ENCODE measurements at places on chromosomes 7 and 10.

DNA sequence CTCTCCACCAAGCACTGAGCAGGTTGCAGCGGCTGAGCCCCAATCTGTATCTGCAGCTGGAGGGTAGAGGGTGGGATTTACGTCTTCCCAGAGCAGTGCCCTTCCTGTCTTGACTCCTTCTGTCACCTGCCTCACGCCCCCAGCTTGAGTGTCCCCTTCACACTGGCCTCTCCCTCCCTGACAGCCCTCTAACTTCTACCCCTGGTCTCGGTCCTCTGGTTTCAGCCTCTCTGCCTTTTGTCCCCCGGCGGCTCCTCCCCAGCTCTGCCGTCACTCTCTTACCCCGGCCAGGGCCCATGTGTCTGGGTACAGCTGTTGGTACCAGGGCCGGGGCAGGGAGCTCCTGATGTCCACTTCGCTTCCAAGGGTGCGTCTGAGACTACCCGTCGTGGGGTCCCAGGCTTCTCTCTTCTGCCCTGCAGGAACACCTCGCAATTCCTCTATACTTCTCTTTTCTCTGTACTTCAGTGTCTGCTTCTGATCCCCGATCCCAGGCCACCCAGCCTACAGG is 654 bp downstream of the MUC3A start:
- DNase-seq, result no peak

DNA sequence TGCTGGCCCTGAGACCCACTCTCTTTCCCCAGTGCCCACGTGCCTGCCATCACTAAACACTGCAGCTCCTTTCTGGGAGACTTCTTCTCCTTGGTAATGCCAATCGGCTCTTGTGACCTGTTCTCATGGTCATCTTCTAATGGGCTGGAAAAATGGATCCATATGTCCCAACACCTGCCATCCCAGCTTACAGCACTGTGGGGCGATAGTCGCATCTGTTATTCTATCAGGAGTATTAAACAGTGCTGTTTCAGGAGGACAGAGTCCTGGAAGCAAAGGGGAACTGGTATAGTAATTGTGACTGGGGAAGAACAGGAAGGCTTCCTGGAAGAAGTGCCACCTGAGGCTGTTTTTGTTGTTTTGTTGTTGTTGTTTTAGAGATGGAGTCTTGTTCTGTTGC is 411.2 kb downstream of the GLRX3 start:
- DNase-seq, result peak; percentile 52

DNA sequence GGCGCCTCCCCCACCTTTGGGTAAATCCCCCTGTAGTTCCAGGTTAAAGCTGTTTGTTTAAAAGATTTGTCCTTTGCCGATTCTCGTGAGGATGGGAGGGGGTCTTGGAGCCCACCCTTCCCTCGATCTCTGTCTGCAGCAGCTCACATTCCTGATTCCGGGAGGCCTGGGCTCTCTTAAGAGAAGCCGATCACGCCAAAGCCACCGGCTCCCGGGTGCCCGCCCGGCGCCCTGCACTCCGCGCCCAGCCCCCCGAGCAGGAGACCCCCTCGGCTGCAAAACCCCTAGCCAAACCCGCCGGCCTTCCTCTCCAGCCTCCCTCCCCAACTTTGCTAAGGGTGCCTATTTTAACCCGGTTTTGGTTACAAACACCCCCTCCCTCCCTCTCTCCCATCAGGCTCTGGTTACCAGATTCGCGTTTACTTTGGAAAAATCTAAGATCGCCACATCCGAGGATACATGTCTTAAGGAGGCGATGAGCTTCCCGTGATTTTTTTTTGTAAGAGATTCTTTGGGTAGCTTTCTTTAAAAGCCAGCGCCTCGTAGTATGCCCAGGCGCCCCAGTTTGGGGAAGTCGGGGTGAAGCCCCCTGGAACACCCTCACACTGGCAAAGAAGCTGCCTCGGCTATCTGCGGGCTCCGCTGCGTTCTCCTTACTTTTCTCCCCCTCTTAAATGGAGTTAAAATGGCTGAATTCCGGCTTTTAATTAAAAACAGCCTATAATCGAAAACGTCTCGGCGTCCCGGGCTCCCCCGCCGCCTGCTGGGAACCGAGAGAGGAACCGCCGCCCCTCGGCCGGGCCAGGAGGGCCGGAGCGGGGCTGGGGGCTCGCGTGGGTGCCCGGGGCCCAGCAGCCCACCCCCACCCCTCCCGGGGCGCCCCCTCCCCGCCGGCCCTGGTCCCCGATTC is 983 bp downstream of the TNRC18 start:
- peak; percentile 77 for DNase-seq

- DNase-seq, result no peak
Observed at GRCh38 chr10:98384531-98385133, 30.4 kb downstream of the PYROXD2 start.

GRCh38 chr10:109894516-109894915 is 28.8 kb downstream of the XPNPEP1 start:
- DNase-seq, result no peak

GRCh38 chr10:125085258-125086054 is 74.9 kb downstream of the CTBP2 start:
- no peak for DNase-seq

- no peak for DNase-seq
Observed at GRCh38 chr7:32648408-32649156, 153.3 kb downstream of the AVL9 start.

DNA sequence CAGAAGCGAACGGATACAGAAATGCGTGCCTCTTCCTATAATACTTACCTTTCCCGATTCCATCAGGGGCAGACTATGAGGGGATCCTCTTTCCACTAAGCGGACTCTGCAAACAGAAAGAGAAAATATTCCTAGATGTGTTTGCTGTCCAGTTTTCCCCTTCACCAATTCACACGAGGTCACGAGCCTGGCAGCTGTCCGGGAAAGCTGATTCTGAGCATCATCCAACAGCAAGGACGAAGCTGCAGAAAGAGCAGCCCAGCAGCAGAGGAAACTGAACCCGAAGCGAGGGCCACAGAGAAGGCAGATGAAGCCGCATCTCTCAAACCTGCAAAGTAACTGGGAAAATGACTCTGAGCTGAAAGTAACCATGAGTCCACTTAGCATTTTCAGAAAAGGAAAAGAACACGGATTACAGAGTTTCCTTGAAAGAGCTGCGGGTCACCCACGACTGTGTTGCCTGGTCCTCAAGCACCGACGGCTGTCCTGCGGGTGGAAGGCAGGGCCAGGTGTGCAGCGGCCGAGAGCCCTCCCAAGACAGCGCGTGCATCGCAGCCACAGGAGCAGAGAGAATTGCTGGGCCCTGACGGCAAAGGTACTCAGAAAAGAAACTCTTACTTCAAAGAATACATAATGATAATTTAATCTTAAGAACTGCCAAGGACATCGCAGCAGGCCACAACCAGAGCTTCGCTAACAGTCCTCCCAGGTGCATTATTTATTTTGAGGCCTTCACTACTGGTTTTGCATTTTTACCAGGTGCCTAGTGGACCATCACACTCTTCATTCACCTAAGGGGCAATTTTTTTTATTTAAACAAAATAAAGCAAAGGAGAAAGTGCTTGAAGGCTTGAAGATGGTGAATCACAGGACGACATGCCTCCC is 153.3 kb downstream of the ZMYND11 start:
- no peak for DNase-seq

DNA sequence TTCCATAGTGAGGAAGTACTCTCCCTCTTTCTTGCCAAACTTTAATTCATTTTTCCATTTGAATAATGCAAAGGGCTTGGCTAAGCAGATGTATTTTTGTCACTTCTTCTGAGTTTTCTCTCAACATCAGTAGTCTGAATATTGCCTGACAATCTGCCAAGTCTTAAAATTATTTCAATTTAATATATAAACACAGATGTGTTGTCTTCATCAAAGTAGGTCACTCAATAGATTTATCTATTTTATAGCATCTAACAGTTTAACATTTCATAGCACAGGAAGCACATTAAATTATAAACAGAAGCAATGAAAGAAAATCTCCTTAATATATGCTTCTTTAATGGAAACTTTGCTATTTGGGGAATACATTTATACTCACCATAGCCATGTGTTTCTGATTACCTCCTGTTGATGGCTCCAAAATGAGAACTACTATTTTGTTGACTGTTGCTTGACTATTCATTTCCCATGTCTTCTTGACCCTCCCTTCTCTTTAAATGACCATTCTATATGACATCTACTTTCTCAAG is 4.5 kb downstream of the CPED1 start:
- peak; percentile 55 for DNase-seq

GRCh38 chr10:14200698-14201544 is 129.8 kb downstream of the FRMD4A start:
- no peak for DNase-seq

DNA sequence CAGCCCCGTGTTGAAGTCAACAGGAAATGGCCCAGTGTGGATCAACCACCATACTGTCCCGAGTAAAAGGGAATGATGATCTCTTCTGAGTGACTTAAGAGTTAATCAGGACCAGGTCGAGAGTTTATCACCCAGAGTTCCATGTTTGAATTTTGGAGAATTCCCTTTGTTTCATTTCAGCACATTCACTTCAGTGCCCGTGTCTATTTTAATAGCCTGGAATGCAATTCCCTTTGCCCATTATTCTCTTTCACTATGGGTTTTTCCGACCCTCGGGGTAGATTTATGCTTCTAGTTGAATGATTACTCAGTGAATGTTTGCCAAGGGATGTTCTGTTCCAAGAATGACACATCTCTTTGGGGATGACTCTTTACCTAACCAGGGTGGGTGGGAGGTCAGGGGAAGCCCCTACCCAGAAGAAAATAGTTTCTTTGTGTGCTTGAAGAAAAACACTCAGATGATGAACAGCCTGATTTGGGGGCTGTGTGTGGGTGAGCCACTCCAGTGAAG is 594.9 kb downstream of the INHBA start:
- peak; percentile 33 for DNase-seq

GRCh38 chr7:12211711-12212485 is 804 bp downstream of the TMEM106B start:
- DNase-seq, result peak; percentile 77

DNA sequence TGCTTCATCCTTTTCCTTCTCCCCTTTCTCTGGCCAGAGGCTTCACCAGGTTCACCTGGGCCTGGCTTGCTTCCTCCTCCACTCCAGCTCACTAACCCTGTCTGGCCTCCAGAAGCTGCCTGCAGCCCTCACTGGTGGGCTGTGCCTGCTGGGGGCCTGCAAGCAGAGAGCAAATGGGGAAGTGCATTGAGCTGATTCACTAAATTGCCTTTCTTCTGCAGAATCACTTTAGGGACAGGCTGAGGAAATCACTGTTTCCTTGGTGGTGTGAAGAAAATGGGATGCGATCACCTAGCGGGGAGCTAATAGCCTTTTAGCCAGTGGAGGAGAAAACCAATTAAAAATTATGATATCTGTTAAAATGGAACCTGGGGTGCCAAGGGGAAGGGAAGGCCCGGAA is 3.0 kb downstream of the RET start:
- DNase-seq, result no peak

DNA sequence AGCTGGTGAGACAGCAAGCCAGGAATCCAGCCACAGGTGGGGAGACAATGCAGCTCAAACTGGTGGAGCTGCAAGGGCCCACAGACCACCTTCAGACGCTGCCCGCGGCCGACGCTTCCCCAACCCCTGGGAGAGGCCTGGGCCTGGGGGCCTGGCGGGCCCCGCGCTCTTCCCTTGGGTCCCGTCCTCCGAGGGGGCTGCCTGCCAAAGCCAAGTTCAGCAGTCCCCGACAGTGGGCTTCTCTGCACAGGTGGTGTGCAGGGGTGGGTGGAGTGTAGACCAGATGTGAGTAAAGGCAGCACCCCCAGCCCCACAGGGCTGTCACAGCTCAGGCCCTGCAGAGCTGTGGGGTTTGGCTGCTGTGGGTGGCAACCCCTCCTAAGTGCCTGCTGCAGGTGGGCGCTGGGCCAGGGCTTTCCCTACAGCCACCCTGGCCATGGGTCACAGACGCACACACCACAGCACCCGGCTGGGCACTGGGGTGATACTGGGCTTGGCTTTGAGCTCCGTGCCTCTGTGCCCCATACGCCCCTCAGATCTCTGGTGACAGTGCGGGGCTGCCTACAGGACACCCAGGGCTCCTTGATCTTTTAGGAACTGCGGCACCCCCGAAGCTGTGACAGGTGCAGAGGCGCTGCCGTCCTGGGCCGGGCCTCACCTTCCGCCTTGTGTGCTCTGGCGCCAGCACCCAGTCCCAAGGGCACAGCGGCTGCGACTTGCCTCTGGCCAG is 20.5 kb downstream of the BNIP3 start:
- DNase-seq, result no peak

GRCh38 chr7:28983396-28984190 is 25.5 kb upstream of the TRIL start:
- DNase-seq, result no peak

- DNase-seq, result no peak
Observed at GRCh38 chr7:100402241-100402640, 26.3 kb downstream of the ZCWPW1 start.

DNA sequence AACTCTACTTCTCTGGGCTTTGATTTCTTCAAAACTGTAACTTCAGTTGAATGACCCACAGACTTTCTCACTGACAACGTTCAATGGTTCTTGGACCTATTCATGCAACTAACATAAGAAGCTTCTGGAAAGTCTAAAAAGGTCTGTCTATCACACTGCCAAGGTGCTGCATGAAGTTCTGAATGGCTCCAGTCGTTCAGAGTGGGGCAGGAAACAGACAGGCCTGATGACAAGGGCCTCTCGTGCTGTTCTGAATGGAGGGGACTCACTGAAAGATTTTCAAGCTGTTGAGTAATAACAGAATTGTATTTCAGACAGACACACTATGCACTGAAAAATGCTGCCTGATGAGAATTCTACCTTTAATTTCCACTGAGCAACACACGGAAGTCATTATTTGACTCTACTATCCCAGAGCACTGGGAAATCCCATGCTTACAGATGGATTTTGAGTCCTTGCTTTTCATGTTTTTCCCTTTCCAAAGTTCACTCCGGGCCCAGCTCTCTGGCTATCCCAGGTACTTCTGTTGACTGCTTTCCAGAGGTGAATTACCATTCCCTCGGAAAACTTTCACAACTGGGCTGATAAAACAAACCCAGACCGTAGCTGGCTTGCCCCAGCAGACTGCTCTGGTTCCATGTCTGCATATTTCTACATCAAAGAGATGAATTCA is 204.9 kb upstream of the FRMD4A start:
- DNase-seq, result no peak

GRCh38 chr10:127774766-127775559 is 38.0 kb downstream of the FOXI2 start:
- peak; percentile 11 for DNase-seq

DNA sequence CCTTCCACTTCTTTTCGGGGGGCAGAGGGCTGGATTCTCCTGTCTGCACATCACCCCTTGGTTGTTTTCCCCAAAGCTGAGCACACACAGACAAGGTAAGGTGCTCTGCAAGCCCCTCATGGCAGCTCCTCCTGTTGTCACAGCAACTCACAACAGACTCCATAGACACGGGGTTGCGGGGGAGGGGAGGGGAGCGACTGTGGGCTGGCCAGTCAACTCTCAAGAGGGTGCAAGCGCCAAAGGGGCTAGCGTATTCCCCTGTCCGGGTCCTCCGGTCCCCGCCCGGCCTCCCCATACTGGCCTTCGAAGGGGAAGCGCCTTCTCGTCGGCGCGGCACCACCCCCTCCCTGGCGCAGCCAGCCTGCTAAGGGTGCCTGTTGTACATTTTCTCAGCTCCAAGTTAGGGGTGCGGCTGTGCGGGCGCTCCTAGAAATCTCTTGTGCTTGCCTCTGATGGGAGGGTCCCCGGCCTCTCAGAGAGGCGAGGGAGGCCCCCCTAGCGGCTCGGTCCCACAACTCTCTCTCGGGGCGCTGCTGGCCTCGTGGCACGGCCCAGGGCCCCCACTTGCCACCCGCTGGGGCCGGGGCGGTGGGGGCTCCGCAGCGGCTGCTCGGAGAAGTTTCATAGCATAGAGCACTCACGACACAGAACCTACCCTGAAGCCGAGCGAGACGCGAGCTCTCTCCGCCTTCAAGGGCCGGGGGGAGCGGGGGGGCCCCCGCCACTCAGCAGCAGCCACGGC is 498 bp downstream of the RHOBTB1 start:
- DNase-seq, result peak; percentile 93
